ENCODE measurements at places on chromosomes 16 and 17. TPM values are rescaled to one million over a fixed set of nuclear protein-coding genes. Genes with fewer than 3 reads are reported as not detected.

- no peak overlapping the region for H3K27ac ChIP-seq
- peaks cover 24% of the 10 kb centered on the region for H3K4me1 ChIP-seq
- peaks cover 6% of the 10 kb centered on the region for H3K36me3 ChIP-seq
- H3K4me3 ChIP-seq = no peak overlapping the region
Observed at GRCh38 chr16:1357906-1358566, 6.3 kb downstream of the GNPTG start.

GRCh38 chr16:424623-425081 lies 797 bp upstream of the RAB11FIP3 start:
- peak overlapping the region; percentile 84 for H3K4me3 ChIP-seq
- peaks cover 38% of the 10 kb centered on the region for H3K4me1 ChIP-seq
- DNase-seq = peak; percentile 23
- peak overlapping the region; percentile 96 for H3K27ac ChIP-seq

DNA sequence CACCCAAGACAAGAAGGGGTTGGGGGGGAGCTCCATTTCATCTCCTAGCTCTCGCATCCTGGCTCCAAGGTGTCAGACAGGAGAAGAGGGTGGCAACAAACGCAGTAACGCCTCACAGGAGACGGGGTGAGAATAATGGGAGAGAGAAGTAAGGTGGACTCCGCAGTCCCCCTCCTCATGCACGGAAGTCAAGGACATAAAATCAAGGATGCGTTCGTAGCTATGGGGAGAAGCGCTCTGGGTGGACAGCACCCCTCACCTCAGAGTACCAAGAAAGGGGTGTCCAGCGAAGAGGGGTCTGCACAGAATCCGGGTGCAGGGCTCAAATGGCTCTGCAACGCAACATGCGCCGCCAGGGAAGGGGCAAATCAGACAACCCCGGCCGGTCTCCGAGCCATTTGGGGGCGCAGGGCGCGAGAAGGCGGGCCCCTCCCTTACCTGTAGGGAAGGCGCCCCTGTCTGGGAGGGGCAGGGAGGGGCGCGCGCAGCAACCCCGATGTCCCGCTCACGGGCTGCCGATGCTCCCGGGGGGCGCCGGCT lies 555 bp downstream of the HDAC5 start:
- no peaks in the 10 kb centered on the region for H3K36me3 ChIP-seq
- no peak for DNase-seq
- H3K27me3 ChIP-seq = no peaks in the 10 kb centered on the region
- H3K27ac ChIP-seq = peak overlapping the region; percentile 69
- H3K4me3 ChIP-seq = peak overlapping the region; percentile 95
- H3K4me1 ChIP-seq = peaks cover 24% of the 10 kb centered on the region

GRCh38 chr16:64370112-64370511 lies 751.8 kb downstream of the CDH11 start:
- H3K4me3 ChIP-seq = no peak overlapping the region
- H3K27me3 ChIP-seq = no peaks in the 10 kb centered on the region
- H3K4me1 ChIP-seq = peaks cover 33% of the 10 kb centered on the region
- H3K36me3 ChIP-seq = no peaks in the 10 kb centered on the region

GRCh38 chr16:2852003-2852730 lies 5.8 kb downstream of the PRSS22 start:
- peaks cover under 1% of the 10 kb centered on the region for H3K4me1 ChIP-seq
- H3K4me3 ChIP-seq = no peak overlapping the region
- no peak for DNase-seq
- peaks cover 9% of the 10 kb centered on the region for H3K36me3 ChIP-seq
- H3K27me3 ChIP-seq = peaks cover 12% of the 10 kb centered on the region
- H3K27ac ChIP-seq = no peak overlapping the region

- H3K36me3 ChIP-seq = peaks cover 17% of the 10 kb centered on the region
- no peaks in the 10 kb centered on the region for H3K27me3 ChIP-seq
- peak within 1 kb of the TSS; percentile 95 for H3K27ac ChIP-seq
- H3K4me1 ChIP-seq = peaks cover 34% of the 10 kb centered on the region
Observed at GRCh38 chr17:13601776-13602551, at the start of gene HS3ST3A1. HS3ST3A1 (minus strand) TSS chr17:13601929; CDS start chr17:13601129, 800 bp downstream.

DNA sequence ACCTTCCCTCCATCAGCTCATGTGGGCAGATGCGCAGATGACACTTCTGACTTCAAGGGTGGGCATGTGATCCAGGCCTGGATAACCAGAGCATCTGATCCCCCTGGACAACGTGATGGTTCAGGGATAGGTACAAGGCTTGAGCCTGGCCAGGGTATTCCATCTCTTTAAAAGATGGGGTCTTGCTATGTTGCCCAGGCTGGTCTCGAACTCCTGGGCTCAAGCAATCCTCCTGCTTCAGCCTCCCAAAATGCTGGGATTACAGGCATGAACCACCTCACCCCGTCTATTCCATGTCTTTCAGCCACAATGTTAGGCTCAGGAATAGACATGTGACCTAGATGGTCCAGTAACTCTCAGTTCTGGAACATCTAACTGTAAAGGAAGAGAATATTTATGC lies 20.8 kb downstream of the CRYM start:
- DNase-seq = no peak
- H3K27me3 ChIP-seq = peaks cover 29% of the 10 kb centered on the region
- H3K4me3 ChIP-seq = no peak overlapping the region
- H3K27ac ChIP-seq = no peak overlapping the region

DNA sequence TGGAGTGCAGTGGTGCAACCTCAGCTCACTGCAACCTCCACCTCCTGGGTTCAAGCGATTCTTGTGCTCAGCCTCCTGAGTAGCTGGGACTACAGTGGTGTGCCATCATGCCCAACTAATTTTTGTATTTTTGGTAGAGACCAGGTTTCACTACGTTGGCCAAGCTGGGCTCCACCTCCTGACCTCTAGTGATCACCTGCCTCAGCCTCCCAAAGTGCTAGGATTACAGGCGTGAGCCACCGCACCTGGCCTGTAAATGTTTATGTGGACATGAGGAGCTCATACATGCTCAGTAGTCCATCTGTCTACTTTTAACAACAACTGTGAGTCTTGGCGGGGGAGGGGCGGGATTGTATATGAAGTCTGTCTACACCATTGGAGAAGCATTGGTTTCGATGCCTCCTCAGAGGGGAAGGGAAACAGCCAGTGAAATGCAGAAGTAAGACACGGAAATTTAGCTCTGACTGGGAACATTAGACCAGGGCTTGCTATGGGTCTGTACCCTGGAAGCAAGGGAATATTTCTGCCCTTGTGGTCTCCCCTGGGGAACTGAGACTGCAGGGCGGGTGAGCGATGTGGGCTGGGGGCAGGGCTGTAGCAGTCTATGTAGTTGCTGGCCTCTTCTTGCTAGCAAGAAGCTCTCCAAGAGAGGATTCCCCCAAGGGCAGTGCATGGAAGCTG lies 9.3 kb downstream of the NUBP1 start:
- H3K36me3 ChIP-seq = no peaks in the 10 kb centered on the region
- peaks cover 33% of the 10 kb centered on the region for H3K4me1 ChIP-seq
- H3K27me3 ChIP-seq = no peaks in the 10 kb centered on the region

ACD gene
- total RNA-seq = 25.2 TPM

SLC5A11 gene
- not detected for total RNA-seq

CSH2 gene
- total RNA-seq = not detected

Measured in HFFc6 (cell line).